ENCODE measurements at places on chromosomes 4 and X.

DNA sequence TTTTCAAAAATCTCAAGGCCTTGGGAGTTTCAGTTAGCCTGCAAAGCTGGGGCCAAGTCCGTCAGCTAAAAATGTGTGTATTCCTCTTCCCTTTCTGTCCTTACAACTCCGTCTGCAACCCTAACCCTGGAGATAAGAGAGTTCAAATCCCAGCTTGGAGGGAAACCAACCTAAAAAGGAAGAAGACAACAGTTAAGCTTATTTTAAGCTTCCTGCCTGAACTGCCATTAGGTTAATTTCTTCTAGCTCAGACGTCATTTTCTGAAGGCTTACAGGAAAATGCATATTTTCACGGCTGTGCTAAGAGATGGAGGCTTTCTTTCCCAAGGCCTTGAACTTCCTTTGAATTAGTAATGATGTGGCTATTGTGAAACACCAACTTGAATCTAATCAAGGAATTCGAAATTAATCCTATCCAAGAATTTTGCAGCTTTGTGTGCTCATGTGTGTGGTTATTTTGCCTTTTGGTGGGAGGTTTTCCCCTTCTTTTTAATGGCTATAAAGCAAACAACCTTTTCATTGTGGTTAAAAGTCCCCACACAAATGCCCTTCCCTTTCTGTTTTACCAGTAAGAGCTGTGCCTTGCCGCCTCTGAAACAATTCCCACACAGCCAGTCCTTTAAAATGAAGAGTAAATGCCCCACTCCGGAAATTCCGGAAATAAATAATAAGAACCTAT lies 103.5 kb downstream of the IRF2 start:
- no peak for DNase-seq

DNA sequence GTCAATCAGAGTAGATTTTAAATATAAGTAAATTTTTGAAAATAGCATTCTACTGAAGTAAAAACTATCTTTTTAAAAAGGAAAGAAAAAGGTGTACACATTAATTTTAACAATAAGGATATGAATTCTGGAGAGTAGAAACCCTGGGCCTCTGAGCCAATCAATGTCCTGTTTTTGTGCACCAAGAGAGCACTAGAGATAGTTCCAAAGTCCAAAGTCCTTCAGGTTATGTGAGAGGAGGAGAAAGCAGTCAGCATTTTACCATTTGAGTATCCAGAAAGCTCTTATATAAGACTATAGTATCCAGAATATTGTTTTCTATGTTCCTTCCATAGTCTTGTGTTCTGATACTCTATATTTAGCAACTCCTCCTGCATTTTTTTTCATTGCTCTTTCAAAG lies 3.3 kb upstream of the TCEAL8 start:
- DNase-seq, result no peak

DNA sequence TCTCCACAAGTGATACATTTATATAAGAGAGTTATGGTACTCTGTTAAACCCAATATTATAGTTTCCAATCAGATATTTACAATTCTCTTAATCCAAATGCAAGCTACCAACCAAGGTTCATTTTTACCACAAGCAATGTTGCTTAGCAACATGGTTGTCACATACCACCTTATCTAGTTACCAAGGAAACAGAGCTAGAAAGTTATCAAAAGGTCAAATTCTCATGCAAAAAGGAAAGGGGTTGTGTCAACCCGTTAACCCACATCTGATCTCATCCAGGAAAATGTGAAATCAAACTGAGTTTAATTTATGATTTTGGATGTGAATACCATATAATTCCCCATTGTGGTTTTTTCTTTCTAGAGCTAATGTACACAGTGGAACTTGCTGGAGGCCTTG lies 274.1 kb upstream of the MAGEB2 start:
- no peak for DNase-seq

GRCh38 chr4:74967324-74967723 lies 34.4 kb downstream of the PARM1 start:
- no peak for DNase-seq

- DNase-seq, result no peak
Observed at GRCh38 chrX:40502688-40503087, 78.1 kb upstream of the ATP6AP2 start.

- no peak for DNase-seq
Observed at GRCh38 chr4:145234091-145234706, 53.8 kb upstream of the OTUD4 start.

GRCh38 chrX:3428792-3429191 lies 82.3 kb upstream of the MXRA5 start:
- DNase-seq, result no peak

- no peak for DNase-seq
Observed at GRCh38 chr4:6426571-6427438, 45.6 kb downstream of the PPP2R2C start.

GRCh38 chr4:141021397-141022110 lies 111.7 kb downstream of the RNF150 start:
- no peak for DNase-seq

DNA sequence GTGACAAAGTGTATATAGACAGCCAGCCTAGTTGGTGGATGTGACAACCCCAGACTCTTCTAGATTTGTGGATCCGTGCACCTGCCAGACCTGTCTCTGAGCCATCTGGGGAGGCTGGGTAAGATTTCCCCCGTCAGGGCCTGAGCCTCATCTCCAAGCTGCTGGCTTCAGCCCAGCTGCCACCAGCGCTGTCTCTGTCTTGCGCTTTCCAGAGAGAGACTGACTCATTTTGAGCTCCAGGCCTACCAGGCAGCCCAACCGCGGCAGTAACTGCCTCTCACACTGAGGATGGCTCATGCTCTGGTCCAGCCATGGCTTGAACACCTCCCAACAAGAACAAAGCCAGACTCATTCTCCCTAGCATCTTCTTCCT lies 26.4 kb downstream of the NOP14 start:
- DNase-seq, result no peak

GRCh38 chr4:138475116-138475515 lies 233.0 kb upstream of the SLC7A11 start:
- no peak for DNase-seq

DNA sequence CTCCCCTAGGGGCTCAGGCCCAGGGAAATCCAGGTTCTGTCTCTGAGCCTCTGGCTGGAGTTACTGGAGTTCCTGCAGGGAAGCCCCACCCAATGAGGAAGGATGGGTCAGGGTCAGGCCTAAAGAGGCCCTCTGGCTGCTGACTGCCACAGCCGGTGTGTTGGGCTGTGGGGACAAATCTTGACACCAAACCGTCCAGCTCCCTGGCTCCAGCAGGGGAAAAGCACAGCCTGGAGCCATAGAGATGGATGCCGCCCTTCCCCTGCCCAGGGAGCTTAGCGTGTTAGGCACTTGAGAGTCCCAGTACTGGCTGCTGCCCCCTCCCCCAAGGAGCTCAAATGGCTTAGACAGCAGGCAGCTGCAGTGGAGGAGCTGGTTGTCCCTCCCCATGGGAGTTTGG lies 321.3 kb upstream of the LCORL start:
- no peak for DNase-seq

DNA sequence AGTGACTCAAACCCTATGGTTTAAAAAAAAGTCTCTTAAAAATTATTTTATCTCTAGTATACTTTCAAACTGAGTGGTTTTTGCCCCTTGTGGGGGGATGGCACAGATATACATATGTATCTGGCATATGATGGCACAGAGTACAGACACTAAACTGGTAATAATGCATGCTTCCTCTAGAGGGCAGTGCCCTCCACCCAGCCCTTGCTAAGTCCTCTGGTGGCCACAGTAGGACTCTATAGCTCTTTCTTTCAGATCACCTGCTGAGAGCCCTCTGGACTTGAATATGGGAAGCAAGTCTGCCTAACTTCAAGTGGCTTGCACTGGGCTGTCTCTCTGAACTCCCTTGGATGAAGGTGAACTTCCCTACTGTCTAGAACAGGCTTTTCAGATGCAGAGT lies 66.3 kb downstream of the TSPAN7 start:
- no peak for DNase-seq

DNA sequence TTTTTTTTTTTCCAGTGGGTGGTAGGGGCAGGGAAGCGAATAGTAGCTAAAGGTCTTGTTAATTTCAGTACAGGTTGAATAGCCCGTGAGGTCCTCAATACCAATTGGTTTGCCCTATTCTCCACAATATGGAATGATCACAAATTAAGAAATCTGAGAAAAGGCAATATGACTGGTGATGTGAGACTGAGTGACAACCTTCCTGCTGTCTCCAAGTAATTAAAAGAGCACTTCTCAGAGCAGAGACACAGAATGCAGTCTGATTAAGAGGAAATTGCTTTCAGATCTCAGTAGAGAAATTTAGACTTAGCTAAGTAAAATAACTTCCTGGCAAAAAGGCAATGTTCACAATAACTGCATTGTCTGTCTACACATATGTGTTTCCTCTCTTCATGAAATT lies 23.0 kb downstream of the GPR174 start:
- no peak for DNase-seq

GRCh38 chr4:107801766-107802211 lies 22.9 kb upstream of the SGMS2 start:
- no peak for DNase-seq

DNA sequence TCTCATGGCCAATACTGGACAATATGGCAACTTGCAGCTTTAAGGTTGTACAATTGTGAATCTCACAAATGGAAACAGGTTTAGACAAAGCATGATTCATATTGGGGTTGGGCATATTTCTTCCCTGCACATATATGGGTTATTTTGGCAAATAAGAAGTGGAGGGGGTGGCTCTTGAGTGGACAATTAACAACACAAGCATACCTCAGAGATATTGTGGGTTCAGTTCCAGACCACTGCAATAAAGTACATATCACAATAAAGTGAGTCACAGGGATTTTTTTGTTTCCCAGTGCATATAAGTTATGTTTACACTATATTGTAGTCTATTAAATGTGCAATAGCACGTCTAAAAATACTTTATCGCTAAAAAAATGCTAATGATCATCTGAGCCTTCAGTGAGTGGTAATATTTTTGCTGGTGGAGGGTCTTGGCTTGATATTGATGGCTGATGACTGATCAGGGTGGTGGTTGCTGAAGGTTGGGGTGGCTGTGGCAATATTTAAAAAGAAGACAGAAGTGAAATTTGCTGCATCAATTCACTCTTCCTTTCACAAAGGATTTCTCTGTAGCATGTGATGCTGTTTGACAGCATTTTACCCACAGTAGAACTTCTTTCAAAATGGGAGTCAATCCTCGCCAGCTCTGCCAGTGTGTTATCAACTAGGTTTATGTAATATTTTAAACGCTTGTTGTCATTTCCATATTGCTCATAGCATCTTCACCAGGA lies 50.5 kb upstream of the OGT start:
- no peak for DNase-seq

DNA sequence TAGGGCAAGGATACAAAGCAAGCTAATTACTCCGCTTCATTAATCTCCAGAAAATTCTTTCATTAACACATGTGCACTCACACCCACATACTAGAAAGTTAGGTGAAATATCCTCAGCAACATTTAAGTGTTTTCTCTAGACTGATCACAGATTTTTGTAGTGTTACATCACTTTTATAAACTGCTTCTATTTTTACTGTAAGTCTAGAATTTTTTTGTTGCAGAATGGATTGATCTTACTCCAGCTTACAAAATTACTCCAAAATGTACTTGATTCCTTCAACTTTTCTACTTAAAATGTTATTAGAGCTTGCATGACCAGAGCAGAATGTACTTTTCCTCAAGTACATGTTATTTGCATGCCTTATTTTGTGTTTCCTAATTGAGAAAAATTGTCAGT lies 2325.2 kb downstream of the PCDH7 start:
- no peak for DNase-seq

DNA sequence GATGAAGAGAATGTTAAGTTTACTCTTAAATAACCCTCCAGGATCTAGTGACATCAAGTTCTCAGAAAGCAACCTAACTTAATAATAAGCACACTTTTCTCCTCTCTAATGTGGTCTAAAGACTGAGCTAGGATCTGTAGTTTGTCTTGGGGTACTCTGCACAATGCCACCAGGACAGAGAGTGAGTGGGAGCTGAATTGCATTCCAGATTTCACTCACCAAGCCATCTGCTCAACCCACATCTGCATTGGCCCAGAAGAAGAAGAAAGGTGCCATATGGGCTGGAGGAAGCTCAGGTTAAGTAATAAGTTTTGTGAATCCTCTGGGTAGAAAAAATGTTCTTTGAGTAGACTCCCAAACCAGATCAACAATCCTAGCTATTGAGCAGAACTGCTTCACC lies 384.6 kb downstream of the PPP3CA start:
- DNase-seq, result no peak

- DNase-seq, result no peak
Observed at GRCh38 chrX:119693040-119693995, at the start of gene SEPTIN6. SEPTIN6 (minus strand) TSS chrX:119693168; CDS start chrX:119693105, 63 bp downstream.

DNA sequence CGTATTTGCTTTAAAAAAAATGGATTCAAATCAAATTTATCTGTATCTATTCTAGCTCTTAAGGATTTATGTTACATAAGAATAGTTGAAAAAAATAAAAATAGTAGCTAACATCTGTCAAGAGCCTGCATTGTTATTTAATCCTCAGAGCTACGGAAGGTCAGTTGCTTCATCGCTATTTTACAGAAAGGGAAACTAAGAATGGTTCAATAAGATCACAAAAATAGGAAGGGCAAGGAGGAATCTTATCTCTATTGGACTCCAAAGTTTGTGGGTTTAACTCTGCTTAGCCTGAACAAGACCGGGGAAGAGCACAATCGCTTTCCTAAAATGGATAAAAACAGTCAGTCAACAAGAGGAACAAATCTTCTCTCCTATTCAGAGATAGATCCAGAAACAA lies 270.2 kb upstream of the SMIM31 start:
- no peak for DNase-seq

GRCh38 chrX:154369449-154370299 lies 4.8 kb downstream of the FLNA start:
- DNase-seq, result no peak

DNA sequence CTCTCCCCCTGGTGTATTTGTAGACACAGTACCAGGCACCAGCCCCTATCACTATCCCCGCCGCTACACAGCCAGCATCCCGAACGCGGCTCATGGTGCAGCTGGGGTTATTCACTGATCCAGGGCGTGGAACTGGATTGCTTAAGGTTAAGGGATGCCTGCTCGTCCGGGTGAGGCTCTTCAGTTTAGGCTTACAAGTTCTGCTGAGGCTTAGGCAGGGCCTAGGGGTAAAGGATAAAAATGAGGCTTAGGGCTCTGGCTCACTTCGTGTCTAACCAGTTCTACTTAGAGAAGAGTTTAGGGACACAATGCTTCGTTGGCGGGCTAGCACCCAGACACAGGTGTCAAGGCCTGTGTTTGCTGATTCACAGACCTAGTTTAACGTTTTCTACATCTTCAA lies 2.2 kb downstream of the ARMCX2 start:
- DNase-seq, result no peak

DNA sequence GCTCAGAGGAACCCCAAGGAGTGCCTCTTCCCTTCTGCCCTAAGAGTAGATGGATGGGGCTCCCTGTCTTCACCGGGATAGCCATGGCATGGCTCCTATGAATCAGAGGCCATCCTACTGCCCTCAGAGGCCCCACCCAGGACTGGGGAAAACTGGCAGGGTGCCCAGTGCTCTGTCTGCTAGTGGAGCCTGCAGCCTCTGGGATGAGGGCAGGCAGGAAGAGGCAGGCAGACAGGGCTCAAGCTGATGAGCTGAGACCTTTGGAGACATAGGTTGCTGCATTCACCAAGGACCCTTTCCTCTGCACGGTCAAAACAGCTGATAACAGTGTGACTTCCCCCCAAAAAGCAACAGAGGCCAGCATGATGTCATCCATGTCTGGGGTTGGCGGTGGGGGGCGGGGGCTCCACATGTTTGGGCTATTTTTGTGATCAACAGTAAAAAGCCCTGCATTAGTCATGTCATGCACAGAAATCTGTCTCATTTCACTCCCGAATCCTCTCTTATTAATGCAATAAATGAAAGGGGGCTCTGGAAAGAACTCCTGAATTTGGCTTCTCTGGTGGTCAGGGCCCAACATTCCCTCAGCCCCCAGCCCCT lies 207.6 kb upstream of the MAMLD1 start:
- no peak for DNase-seq

Data from cerebellar nuclear complex (tissue), 1 donor.